ENCODE measurements at places on chromosomes 1 and 21.

DNA sequence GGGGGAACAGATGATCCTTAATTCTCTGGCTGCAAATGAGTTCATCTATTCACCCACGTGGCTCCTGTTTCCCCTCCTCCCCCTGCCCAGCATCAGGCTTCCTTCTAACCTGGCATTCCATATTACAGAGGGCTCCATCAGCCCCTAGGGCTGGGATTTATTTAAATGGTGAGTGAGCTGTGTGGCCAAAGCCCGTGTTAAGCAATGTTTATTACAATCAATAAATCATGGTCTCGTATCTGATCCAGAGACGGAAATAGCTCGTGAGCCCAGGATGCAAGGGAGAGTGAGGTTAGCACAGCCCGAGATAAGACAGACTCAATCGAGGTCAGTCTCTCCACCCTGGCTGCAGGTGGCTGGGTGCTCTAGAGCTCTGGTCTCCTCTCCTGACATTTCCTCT lies 43.1 kb upstream of the IGSF21 start:
- no peak for DNase-seq

DNA sequence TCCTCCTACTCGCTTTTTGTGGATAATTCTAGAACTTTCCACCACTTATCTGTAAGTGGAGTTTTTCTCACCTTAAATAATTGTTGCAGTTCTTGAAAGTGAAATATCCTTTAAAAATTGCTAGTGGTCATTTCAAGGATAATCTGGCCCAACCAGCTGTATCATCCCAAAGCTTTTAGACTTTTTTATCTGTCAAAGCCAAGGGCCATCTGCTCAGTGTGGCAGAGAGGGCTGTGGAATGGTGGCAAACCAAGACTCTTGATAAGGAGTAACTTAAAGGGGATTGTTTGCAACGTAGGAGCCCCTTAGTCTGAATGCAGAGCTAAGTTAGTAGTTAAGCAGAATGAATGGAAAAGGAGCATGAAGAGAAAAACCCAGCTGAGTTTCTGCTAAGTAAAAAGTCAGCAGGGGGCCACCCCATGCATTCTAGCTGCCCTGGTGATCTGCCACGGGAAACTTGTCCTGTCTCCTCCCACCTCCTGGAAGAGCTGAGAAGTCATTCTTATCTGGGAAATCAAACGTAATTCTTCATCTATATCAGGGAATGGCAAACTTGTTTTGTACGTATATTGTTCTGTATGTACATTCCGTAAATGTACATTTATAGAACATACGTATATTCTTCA lies 169.3 kb downstream of the PRDM2 start:
- DNase-seq = no peak

DNA sequence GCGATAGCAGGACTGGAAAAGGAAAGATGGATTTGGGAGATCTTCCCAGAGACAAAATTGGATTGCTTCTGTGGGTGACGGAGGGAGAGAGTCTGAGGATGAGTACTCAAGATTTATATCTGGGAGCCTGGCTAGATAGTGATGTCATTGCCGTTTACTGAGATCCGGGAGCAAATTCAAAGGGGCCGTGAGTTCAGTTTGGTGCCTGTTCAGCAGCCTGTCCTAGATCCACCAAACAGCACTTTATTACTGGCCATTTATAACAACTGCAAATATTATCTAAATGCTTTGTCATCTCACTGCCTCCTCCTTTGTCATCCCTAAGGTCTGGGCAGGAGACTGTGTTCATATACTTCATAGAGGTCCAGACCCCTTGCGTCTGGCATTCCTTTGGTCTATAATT lies 29.2 kb downstream of the MAPKAPK2 start:
- DNase-seq = no peak

DNA sequence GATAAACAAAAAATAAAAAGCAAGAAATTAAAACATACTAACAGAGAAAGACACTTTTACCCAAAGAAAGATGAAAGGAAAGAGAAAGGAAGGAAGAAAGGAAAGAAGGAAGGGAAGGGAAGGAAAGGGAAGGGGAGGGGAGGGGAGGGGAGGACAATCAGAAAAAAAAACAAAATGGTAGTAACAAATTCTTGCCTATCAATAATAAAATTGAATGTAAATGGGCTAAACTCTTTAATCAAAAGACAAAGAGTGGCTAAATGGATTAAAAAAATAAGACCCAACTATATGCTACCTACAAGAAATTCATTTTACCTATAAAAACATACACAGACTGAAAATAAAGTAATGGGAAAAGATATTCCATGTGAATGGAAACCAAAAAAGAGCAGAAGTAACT lies 372.9 kb upstream of the NFIA start:
- DNase-seq = no peak

DNA sequence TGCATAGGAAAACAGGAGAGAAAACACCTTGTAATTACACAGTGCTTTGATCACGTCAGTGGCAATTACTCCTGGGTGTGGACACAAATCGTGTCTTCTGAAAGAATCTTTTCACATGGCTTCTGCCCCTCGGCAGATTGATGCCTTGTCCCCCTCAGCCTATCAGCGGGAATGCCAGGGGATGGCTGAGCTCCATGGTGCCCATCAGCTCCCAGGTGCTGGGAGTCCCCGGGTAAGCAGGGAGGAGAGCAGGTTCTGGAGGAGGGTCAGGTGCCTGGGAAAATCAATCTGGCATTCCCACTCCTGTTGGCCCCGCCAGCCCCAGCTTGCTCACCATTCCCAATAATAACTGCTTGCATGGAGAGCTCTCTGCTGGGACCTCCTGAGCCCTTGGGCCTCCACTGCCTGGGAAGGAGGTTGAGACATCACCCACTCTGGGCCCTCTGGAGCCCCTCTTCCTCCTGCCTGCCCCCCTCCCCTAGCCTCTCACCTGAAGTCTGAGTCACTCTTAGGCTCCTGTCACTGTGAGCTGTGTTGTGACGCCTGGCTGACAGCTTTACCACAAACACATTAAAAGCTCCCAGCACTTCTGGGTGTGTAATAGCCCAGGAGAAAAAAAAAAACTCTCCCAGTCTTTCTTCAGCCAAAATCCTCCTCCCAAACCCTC lies 4.9 kb downstream of the CAMK2N1 start:
- no peak for DNase-seq

DNA sequence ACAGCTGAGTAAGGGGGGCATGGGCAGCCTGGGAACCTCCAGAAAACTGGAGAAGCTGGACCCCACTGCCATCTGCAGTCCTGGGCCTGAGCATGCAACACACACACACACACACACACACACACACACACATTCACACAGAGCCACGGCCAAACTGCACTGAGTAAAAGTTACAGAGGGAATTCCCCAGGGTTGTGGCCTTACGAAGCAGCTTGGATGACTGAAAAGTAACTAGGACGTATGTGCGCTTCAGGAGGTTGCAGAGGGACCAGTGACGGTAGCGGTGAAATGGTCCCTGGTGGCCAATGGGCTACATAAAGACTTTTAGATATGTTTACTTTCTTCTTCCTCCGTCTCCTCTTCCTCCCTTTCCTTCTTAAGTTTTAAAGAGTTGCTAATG lies 232.5 kb upstream of the TMEM51 start:
- no peak for DNase-seq

DNA sequence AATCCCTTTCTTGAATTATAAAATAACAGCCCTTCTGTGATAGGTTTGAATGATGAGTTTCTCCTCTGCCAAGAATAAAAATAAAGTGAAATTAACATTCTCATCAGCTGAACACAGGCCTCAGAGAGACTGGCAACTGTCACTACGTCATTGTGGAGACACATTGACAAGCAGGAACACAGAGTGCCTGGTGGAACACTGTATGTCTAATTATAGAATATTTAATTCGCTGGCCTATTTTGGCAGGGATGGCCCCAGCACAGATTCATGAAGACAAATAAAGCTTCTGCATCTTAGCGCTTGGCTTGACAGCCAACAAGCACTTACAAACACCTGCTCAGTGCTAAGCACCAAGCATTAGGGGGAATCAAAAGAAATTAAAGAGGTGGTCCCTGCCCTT lies 52.0 kb upstream of the SMYD2 start:
- no peak for DNase-seq

GRCh38 chr1:223228201-223228600 lies 85.2 kb upstream of the TLR5 start:
- no peak for DNase-seq

- no peak for DNase-seq
These were observed 293.3 kb downstream of the DISC1 start for GRCh38 chr1:231919886-231920285.

- DNase-seq = no peak
These were observed 83.1 kb downstream of the KCNN3 start for GRCh38 chr1:154786804-154787570.

GRCh38 chr1:26829184-26829911 lies 2.9 kb downstream of the ZDHHC18 start:
- DNase-seq = no peak

DNA sequence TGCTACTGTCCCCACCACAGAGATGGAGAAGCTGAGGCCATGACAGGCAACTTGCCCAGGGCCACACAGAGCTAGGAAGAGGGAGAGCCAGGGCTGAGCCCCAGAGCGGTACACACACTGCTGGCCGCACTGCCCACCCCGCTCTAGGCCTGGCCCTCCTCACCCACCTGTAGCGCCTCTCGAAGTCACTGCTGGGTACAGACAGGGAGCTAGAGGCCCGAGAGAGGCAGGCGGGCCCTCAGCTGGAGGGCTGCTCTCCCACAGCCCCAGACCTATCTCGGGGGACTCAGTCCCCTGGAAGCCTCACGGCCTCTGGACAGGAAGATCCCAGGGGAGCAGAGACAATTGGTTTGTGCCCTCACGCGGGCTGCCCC lies 17.3 kb upstream of the PLEKHG5 start:
- DNase-seq = no peak

GRCh38 chr1:61740751-61741700 lies 1.3 kb upstream of the PATJ start:
- peak; percentile 19 for DNase-seq

DNA sequence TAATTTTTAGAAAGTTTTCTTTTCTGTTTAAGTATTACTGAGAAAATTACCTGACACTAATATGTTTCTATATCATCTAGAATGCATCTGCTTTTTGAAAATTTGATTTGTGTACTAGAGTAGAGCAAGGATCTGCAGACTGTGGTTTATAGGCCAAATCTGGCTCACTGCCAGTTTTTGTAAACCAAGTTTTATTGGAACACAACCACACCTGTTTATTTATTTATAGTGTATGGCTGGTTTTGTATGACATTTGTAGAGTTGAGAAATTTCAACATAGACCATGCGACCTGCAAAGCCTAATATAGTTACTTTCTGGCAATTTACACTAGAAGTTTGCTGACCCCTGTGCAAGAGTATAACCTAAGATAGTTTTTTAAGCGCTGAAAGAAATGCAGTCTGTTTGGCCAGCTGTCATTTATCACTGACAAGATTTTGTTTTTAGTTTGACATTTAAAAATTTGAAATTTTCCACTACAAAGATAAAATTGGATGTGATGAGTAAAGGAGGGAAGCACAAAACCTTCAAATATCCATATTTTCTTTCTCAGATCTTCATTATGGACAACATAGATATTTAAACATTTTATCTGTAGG lies 36.1 kb upstream of the CACYBP start:
- DNase-seq = peak; percentile 65

GRCh38 chr1:211352465-211352864 lies 25.8 kb downstream of the TRAF5 start:
- DNase-seq = no peak
